ENCODE measurements at places on chromosomes 16 and 17.

DNA sequence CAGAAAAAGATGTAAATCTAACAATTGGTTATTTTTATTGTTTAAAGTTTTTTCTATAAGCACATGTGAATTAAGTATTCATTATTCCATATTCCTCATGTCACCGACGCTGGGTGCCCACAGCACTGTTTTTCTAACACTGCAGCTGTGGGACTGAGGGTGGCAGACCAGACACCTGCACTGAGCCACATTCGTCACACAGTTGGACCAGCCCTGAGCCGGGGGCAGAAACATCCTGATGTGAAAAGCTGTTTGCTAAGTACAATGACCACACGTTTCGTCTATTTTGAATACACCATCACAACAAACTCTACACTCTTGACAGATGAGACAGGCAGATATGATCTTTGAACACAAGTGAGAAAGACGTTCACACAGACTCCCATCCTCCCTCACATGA lies 749.5 kb downstream of the KCNJ18 start:
- no peak for DNase-seq

- DNase-seq, result no peak
Observed at GRCh38 chr17:49634485-49634860, 43.4 kb downstream of the SPOP start.

GRCh38 chr16:22195695-22196558 lies 10.2 kb upstream of the EEF2K start:
- peak; percentile 78 for DNase-seq

DNA sequence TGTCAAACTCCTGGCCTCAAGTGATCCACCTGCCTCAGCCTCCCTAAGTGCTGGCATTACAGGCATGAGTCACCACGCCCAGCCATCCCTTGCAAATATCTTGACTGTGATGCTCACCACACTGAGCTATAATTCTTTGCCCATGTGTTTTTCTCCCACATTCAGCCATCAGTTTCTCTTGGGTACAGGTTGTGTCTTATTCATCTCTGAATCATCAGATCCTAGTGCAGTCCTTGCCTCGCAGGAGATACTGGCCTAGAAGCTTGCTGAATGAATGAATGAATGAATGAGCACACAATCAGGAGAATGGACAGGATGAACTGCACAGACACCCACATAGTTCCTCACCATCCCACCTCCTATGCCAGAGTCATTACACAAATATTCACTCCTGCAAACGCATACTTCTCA lies 24.4 kb upstream of the ETV4 start:
- no peak for DNase-seq

GRCh38 chr17:49899191-49899485 lies 51.3 kb upstream of the TAC4 start:
- no peak for DNase-seq

GRCh38 chr16:59470556-59470955 lies 736.4 kb upstream of the GOT2 start:
- no peak for DNase-seq

DNA sequence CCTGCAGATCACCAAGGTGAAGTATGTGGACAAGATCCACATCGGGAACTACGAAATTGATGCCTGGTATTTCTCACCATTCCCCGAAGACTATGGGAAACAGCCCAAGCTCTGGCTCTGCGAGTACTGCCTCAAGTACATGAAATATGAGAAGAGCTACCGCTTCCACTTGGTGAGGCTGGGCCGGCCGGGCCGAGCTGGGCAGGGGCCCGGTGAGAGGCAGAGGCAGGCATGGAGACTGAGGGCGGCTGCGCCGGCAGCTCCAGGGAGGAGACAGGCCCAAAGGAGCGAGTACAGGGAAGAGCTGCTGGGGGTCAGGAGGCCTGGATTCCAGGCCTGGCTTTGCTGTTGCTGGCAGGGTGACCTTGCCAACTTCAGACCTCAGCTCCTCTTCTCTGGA lies 8.3 kb downstream of the PRSS8 start:
- no peak for DNase-seq

GRCh38 chr16:83870830-83871229 lies 28.1 kb upstream of the MLYCD start:
- DNase-seq, result no peak

- no peak for DNase-seq
Observed at GRCh38 chr17:42632949-42633444, 23.5 kb downstream of the TUBG1 start.

- DNase-seq, result no peak
Observed at GRCh38 chr17:2466931-2467330, 44.8 kb downstream of the METTL16 start.

- DNase-seq, result no peak
Observed at GRCh38 chr17:3803308-3803640, 2.3 kb upstream of the ITGAE start.

DNA sequence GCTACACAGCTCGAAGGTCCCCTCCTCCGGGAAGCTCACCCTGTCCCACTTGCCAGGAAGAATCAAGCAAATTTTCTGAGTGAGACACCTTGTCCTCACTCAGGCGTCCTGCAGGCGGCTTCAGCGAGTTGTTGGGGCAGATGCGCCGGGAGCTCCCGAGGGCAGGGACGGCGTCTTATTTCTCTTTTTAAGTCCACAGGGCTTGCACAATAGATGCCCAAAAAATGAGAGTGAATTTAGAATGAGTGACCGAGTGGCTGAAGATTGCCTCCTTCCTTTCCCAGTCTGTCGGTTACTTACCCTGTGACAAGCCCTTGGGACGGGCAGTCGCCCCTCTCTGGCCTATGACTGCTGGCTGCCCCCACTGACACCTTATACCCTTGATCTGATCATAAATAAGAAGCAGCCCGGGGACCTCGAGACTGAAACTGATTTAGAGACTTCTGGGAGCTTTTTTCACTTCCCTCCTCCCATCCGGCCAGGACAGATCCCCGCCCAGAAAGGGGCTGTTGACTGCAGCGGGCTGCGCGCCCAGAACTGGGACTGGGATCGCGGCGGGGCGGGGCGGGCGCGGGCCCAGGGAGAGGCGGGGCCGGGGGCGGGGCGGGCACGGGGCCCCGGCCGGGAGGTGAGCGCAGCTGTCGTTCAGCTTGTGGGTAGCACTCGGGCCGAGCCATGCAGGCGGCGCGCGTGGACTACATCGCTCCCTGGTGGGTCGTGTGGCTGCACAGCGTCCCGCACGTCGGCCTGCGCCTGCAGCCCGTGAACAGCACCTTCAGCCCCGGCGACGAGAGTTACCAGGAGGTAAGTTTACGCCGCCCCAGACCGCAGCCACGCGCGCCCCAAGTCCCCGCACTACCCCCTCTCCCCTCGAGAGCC lies at the start of gene TTYH2:
TTYH2 (plus strand) TSS at position 659 of the 879 bp plus-strand sequence; CDS start at position 676, 17 bp downstream.
- peak; percentile 61 for DNase-seq

- no peak for DNase-seq
Observed at GRCh38 chr17:4170639-4171280, 27.8 kb downstream of the CYB5D2 start.

DNA sequence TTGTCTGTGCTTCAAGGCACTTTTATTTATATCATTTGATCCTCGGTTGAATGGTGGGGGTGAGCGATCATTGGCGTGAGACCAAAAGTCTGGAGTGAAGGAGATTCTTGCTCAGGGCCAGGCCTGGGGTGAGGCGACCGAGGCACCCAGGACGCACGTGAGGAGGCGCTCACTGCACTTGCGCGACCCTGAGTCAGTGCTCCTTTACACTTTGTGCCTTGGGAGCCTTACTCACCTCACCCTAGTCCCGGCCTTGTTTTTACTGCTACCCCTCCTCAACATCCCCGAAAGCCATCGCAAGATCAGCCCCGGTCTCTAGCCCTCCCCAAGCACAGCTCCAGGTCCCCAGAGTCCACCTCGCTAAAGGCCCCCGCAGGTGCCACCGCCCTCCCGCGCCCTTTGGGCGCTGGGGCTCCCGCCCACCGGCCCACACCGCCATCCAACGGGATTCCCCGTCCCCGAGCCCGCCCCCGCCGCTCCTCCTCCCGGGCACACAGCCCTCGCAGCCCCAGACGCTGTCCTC lies 496 bp downstream of the EZH1 start:
- DNase-seq, result no peak

DNA sequence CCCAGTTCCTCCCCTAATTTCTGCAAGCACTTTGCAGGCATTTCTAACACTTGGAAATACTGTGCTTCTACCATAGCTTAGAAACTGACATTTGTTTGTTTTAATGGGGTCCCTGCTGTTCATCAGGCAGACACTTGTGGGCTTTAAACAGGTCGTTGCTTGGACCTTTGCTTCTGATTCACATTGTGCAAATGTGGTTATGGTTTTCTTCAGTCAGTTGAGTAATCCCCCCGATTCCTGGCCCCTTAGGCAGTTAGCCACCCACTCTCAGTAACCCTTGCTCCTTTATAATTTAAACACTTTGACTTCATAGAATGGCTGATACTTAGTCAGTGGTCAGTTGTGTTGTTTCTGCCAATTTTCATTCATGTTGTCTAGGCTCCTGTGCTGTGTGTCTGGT lies 39.4 kb downstream of the SLC47A1 start:
- no peak for DNase-seq

- DNase-seq, result no peak
Observed at GRCh38 chr17:39928858-39929645, 1.5 kb downstream of the LRRC3C start.

DNA sequence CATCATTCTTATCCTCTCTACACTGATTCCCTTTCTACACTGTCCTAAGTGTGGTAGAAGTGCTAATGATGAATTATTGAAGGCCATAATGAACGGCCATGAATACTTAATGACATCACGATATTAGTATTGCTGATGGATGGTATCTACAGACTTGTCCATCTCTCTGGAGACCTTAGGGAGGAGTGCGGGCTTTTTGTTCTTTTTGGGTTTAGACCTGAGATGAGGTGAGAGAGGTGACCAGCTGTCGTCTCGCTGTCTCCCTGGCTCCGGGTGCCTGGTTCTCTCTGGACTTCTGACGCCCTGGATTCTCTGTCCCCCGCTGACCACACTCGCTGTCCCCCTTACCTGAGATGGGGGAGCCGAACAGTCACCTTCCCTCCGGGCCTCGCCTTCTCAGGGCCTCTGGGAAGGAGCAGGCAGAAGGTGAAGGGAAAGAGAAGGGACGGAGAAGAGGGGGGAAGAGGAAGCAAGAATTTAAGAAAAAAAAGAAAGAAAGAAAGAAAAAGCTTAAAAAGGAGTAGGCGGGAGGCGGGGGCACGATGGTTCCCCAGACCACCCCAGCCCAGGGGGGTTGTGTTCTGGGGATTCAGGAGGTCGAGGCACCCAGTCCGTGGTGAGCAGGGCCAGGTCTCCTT lies 17.1 kb downstream of the SGCA start:
- DNase-seq, result no peak

GRCh38 chr16:10600782-10601443 lies 20.5 kb upstream of the EMP2 start:
- no peak for DNase-seq

DNA sequence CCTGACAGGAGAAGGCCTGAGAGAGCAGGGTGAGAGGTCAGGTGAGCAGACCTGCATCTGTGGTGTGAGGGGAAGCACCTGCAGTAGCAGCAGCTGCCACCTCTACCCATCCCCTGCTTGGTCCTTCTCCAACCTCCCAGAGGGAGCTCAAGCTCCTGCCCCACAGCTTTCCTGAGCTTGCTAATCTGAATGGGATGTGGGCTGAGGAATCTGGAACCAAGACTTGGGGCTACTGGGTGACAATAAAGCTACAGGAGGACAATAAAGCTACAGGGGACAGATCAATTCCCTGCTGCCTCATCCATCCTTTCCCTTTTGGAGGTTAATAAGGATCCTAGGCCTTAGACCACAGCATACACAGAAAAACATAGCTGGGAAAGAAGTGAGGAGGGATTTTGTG lies 4.9 kb upstream of the TBX4 start:
- DNase-seq, result no peak

DNA sequence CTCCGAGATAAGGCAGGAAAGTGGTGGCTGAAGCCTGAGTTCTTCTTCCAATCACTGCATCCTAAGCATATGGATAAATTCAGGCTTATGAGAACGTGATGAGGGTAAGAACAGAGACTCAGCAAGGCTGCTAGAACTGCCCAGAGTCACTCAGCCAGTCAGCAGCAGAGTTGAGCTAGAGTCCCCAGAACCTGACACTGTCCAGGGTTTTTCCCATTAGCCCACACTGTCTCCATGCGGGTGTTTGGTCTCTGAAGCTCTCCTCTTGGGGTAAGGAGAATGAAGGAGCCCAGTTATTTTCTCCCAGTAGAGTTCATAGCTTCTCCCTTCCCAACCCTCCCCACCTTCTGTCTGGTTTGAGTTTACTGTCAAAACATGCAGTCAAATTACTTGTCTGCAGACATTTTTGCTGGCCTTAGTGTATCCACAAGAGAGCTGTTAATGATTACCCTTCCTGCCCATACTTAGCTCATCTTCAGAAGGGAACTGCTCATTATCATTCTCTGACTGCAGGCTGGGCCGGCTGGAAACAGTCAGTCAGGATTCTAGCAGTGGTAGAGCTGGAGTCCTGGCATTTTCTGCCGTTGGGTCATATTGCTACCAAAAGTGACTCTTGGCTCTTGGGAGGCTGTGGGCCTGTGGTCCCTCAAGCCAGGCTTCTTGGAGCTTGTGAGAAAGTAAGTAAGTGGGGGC lies 460.0 kb downstream of the HS3ST3B1 start:
- DNase-seq, result no peak

DNA sequence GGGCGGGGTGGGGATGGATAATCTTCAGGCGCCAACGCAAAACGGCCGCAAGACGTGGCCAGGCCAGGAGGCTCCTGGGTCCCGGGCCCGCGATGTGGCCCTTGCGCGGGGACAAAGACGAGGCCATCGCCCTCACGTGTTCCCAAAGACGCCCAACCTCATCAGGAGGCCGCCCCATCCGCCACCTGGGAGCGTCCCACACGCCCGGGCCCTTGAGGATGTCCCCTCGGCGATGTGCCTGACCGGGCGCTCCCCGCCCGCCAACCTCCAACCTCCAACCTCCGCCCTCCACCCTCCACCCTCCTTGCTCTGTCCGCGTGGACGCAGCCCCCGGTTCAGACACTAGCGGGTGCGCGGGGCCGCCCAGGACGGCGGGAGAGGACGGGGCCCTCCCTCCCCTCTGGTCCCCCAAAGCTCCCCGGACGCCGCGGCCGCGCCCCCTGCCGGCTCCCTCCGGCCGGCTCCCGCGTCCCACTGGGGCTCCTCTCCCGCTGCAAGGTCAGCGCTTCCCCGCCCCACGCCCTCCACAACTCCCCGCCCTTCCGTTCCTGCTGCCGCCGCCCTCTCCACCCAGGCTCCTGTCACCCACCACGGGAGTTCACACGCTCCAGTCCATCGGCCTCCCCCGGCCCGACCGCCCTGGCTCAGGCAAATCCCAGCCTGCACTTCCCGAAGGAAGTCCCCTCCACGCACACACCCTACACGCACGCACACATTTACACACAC lies 250.8 kb upstream of the RPL38 start:
- DNase-seq, result no peak
